Neuronal stem cell (in vitro differentiated cells): ENCODE measurements at places on chromosomes 7 and 10.

- no peak for DNase-seq
Measured at GRCh38 chr7:94350734-94351133, 44.0 kb upstream of the COL1A2 start.

DNA sequence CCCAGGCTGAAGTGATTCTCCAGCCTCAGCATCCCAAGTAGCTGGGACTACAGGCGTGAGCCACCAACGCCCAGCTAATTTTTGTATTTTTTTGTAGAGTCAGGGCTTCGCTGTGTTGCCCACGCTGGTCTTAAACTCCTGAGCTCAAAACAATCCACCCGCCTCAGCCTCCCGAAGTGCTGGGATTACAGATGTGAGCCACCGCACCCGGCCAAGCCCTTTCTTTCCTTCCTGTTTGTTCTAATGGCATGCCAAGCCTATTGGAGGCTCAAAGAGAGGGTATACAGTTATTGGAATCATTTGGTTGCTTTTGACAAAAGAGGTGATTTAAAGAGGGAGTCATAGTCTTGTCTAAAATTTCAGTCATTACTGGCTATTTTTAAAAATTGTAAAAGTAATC lies 46.0 kb upstream of the TRIM8 start:
- no peak for DNase-seq

DNA sequence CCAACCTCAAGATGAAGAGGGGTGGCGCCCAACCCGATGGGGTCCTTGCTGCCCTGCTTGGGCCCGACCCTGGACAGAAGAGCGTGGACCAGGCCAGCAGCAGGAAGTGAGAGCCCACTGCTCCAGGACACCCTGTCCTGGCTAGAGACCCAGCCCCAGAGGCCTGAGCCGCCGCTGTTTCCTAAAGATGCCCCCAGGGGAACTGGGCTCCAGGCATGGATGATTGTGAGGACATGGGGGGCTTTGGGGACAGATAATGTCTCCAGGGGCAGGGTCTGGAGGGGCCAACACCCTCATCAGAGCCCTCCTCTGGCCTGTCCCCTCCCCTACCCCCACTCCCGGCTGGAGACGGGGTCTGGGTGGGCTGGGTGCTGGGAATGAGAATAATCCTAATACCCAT lies 71.7 kb downstream of the MYL10 start:
- DNase-seq: no peak

DNA sequence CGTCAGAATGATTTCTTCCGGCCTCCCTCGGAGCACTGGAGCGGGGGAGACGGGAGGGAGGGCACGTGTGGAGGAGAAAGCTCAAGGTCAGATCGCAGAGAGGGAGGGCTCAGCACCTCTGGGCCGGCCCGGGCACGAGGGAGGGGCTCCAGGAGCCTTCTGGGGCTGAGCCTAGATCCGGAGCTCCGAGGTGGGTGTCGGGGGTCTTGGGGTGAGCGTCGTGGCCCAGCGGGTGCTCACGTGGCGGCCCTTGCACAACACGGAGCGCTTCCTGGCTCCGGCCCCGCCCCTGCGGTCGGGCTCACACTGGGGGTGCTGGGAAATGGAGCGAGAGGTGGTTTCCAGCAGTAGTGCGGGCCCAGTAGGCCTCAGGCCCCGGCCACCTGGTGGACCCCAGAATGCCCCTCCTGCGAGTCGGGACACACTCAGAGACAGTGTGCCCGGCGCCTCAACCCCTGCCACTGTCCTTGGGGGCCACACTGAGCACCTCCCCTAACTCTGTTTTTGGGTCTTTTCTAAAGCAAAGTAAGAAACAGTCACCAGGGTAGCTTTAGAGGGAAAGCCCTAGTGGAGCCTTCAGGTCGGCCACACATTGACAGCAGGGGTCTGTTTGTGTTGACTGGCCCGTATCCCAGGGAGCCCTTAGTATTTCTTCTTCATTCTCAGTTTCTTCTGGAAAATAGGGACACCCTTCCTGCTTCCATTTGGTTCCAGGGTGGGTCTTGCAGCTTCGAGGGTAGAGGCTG lies 798 bp downstream of the PPIF start:
- DNase-seq: no peak

DNA sequence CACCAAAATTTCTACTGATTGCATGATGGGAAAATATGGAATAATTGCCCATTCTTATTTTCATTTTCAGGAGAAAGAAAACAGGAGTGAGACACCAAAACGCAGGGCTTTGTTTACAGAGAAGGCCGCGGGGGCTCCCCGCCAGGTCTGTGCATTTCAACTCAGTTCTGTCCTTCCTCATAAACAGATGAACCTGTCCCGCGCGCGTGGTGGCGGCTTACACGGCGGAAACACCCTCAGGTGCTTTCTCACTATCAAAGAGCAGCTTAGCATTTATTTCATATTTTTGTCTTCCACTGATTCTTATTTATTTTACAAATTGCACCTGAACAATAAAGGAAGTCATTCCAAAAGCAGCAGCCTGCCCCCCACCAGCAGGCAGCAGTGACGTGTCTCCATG lies 579.4 kb downstream of the PTPRN2 start:
- DNase-seq: no peak

DNA sequence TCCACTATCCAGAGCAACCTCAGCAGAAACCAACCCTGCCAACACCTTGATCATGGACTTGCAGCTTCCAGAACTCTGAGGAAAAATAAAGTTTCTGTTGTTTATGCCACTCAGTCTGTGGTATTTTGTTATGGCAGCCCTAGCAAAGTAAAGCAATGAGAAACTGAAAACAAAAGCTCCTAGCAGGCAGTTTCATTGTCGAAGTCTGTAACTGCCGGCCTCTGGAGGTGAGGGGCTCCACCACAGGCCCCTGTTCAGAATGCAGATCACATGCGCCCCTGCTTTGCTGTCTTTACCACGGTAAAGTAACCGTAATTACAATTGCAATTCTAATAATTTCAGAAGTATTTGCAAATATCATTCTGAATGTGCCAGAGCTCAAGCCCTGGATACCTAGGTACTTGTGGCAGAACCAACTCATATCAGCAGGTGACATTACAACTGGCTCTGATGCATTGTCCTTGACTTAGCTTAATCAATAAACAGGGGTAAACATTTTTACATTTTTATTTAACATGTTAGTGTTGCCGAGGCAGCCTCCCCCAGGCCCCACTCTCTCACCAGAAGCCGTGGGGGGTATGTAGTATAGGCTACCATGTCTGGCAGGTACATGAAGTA lies 193.2 kb downstream of the ELMO1 start:
- DNase-seq: no peak

GRCh38 chr10:86646933-86647332 lies 7.4 kb upstream of the OPN4 start:
- no peak for DNase-seq

GRCh38 chr10:24449321-24449740 lies 240.4 kb downstream of the KIAA1217 start:
- DNase-seq: no peak

DNA sequence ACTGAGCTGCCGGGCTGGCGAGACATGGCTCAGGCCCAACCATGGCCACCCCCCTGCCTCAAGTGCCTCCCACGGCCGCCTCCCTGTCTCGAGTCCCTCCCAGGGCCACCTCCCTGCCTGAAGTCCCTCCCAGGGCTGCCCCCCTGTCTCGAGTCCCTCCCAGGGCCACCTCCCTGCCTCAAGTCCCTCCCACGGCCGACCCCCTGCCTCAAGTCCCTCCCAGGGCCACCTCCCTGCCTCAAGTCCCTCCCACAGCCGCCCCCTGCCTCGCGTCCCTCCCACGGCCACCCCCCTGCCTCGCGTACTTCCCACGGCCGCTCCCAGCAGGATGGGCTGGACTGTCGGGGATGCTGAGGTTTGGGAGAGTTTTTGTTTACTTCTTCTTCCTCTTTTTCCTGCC lies 462.5 kb downstream of the PTPRN2 start:
- DNase-seq: no peak
